IPS DF 6.9 (cell line): ENCODE measurements at places on chromosomes 12 and 14.

DNA sequence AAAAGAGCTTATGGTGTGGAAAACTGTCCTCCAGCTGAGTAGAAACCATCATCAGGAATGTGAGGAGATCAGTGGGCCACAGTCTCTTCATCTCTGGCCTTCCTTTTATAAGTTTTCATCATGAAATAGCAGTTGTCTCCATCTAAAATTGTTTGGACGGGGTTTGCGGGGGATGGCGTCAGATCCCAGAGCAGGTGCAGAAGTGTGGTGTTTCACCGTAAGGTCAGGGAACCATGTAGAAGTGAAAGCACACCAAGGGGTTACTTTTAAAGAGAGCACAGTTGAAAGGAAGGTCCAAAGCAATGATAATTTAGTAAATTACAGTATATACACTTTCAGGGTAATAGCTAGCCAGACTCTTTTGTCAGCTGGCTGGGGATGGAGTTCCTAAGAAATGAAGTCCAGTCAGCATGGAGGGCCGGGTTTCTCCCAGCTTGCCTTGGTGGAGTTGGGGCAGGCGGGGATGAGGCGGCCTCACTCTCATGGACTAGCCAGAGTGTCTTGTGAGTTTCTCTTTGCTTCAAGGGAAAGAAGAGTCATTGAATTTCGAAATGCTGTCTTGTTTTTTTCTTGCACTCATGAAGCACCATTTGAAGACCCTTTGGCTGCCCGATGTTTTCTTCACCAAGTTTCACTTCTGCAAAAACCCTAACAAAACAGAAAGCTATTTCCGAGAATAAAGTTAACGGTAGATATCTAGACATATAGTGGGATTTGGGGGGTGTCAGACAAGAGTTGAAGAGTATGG is 100.6 kb downstream of the ETV6 start:
- DNase-seq, result no peak

- no peak for DNase-seq
These were observed 259.6 kb downstream of the ITPR2 start for GRCh38 chr12:26573225-26573909.

- no peak for DNase-seq
These were observed 125.7 kb upstream of the TRHDE start for GRCh38 chr12:72146495-72146894.

DNA sequence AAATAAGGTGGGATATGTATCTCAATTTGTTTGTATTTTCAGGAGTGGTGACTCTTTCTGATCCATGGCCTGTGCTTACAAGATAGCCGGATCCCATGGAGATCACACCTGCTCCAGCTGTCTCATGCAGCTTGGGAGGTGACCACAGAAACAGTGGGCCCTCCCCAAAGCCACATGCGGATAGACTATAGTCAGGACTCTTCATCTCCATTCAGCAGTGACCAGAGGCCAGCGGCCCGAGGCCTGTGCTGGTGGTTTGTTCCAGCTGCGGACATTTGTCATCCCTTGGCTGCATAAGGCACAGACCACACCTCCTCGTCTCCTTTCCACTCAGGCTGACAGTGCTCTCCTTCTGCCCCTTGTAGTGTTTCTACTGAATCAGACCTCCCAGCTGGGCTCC is 14.7 kb upstream of the WNT5B start:
- no peak for DNase-seq

DNA sequence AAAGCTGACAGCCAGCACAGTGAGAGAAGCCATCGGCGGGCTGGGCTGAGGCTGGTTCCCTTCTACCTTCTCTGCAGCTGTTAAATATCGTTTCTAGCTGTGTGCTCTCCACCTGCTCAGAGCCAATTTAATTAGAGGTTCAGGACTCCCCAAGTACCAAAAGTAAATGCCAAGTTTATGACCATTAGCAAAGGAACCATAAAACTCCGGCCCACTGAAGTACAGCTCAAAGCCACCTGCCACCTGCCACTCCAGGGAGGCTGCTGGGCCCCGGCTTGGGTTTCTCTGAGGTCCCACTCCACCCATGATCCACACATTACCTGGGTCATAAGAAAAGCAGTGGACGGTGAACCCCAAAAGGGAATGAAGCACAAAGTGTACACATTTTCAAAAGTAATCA is 272.8 kb downstream of the KSR2 start:
- no peak for DNase-seq
